Hepatocyte (in vitro differentiated cells): ENCODE measurements at places on chromosomes 12 and 14.

DNA sequence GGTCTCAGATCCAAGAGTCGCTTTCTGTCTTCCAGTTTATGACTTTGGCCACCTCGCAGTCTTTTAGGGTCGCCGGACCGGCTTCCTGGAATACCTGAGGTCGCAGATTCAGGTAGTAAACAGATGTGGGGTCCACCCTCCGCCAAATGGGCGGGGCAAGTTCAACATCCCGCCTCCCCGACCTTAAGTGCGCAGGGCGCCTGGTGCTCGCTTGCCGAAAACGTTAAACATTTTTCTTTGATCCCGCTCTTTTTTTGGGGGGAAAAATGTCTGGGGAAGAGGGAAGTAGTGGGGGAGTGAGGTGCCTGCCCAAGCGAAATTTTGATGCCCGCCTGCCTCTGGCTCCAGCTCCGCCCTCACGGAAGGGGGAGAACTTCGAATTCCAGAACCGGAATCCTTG is 73.9 kb upstream of the TBX5 start:
- DNase-seq, result peak; percentile 31

- peak; percentile 15 for DNase-seq
These were observed 2.6 kb upstream of the KLRK1 start for GRCh38 chr12:10392394-10392930.

GRCh38 chr12:15015121-15015520 is 42.3 kb downstream of the PDE6H start:
- DNase-seq, result no peak

- DNase-seq, result peak; percentile 43
These were observed 611.0 kb downstream of the FSCB start for GRCh38 chr14:43896044-43896443.

GRCh38 chr14:72771561-72771960 is 122.3 kb downstream of the DPF3 start:
- DNase-seq, result no peak

DNA sequence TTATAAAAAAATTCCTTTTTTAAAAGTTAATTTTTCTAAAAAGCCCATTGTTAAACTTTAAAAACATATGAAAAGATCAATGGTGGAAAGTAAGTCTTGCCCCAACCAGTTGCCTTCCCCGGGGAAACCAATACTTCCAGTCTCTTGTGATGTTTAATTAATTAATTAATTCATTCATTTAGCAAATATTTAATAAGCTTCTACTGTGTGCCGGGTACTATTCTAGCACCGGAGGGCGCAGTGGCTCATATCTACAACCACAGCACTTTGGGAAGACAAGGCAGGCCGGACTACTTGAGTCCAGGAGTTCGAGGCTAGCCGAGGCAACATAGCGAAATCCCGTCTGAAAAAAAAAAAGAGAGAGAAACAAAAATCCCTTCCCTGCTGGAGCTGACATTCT is 87.4 kb downstream of the HECTD4 start:
- DNase-seq, result peak; percentile 8

DNA sequence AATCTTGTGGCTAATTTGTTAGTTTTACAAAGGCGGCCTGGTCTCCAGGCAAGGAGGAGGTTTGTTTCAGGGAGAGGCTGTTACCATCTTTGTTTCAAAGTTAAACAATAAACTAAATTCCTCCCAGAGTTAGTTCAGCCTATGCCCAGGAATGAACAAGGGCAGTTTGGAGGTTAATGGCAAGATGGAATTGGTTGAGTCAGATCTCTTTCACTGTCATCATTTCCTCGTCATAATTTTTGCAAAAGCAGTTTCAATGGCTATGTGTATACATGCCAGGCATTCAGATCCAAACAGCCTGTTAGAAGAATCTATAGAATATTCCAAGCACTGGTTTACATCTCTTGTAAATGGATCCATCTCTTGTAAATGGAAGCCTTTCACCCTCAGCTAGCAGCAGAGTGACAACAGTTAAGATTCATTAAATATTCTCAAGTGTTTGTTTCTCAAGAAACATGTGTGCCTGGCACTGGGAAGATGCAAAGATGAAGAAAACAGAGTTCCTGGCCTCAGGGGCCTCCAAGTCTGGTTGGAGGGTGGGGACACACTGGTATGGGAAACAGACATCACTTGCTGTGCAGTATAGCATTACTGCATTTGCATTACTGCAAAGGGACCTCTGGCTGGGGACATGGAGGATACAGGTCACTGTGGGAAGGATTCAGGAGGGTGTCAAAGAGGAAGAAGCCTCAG is 65.8 kb downstream of the RIN3 start:
- no peak for DNase-seq

- peak; percentile 4 for DNase-seq
These were observed 262.7 kb downstream of the SYT1 start for GRCh38 chr12:79127271-79127751.

GRCh38 chr12:93502802-93503623 is 35.7 kb downstream of the MRPL42 start:
- peak; percentile 62 for DNase-seq

GRCh38 chr12:49874142-49874897 is 29.4 kb downstream of the FAIM2 start:
- peak; percentile 5 for DNase-seq

GRCh38 chr14:103685276-103686211 is 29.7 kb downstream of the XRCC3 start:
- no peak for DNase-seq

- DNase-seq, result no peak
These were observed 290.9 kb downstream of the PPFIA2 start for GRCh38 chr12:81468206-81468605.

GRCh38 chr14:68824517-68825347 is 31.9 kb upstream of the ZFP36L1 start:
- peak; percentile 86 for DNase-seq

GRCh38 chr14:83372271-83372670 is 1838.6 kb upstream of the SEL1L start:
- no peak for DNase-seq
